ENCODE measurements at places on chromosomes 11 and 22.
A peak's percentile ranks its signal among the peaks of the same experiment; 100 is the strongest.

- no peak for ATAC-seq
Measured at GRCh38 chr11:87459351-87459750, 421.6 kb downstream of the TMEM135 start.

- no peak for ATAC-seq
Measured at GRCh38 chr11:91630916-91631673, 593.5 kb upstream of the FAT3 start.

GRCh38 chr11:92211576-92212167, 12.9 kb upstream of the FAT3 start:
- ATAC-seq = peak; percentile 96

GRCh38 chr11:84106541-84106940, 820.4 kb upstream of the CCDC90B start:
- no peak for ATAC-seq

DNA sequence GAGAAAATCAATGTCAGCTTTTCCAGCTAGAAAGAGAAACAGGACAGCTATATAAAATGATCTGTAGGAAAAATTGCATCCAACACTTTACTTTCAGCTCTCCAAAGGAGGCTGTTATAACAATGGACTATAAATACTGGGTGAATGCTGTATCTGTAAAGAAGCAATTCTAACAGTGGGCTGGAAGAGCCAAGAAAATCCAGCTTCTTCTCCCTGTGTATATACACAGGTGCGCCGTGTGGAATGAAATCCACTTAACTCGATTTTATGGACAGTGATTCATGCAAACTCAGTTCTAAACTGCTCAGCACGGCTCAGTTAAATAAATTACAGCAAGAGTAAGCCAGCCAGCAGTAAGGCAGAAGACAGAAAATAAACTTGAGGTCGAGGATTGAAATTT, 32.5 kb upstream of the LMO2 start:
- no peak for ATAC-seq

- no peak for ATAC-seq
Measured at GRCh38 chr11:36600180-36600579, 2.1 kb upstream of the RAG2 start.

- no peak for ATAC-seq
Measured at GRCh38 chr11:86491027-86491426, 116.3 kb downstream of the CCDC81 start.

DNA sequence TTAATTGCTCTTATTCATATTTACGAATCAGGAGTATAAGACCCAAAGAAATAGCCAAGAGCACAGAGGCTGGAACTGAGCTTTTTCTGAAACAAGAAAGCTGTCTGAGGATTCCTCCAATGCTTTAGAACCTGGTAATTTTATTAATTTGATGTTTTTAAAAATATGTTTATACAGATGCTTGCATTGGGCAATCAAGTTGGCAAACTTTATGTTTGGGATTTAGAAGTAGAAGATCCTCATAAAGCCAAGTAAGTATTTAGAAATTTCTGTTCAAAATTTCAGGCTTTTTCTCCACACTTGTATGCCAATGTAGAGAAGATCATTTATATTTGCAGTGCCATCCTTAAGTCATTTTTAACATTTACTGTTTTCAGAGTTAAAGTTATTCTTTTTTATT, 24.3 kb upstream of the HIKESHI start:
- no peak for ATAC-seq

GRCh38 chr11:14189874-14190273, 169.1 kb downstream of the RRAS2 start:
- ATAC-seq = no peak

GRCh38 chr11:107041088-107041444, 22.8 kb upstream of the GUCY1A2 start:
- ATAC-seq = no peak

DNA sequence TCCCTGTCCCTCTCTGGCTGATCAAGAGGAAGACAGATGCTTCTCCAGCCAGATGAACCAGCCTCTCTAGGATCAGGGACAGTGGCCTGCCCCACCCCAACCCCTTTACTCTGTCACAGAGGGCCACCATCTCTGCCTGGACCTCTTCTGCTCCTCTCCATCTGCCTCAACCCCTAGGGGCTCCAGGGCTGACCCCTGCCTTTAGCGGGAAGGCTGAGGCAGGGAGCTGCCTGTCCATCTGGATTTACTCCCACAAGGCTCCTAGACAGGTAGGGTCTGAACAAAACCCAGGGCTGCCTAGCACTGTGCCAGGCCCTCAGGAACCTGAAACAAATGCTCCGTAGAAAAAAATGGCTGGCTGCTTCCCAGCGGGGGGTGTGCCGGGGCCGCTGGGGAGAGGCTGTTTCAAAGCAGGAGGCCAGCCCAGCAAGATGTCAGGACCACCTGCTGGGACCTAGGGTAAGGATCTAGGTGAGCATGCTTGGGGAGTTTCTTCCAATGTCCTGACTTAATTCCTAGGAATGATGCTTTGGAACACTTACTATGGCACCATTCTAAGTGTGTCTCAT, 3.2 kb downstream of the CHST1 start:
- ATAC-seq = no peak

DNA sequence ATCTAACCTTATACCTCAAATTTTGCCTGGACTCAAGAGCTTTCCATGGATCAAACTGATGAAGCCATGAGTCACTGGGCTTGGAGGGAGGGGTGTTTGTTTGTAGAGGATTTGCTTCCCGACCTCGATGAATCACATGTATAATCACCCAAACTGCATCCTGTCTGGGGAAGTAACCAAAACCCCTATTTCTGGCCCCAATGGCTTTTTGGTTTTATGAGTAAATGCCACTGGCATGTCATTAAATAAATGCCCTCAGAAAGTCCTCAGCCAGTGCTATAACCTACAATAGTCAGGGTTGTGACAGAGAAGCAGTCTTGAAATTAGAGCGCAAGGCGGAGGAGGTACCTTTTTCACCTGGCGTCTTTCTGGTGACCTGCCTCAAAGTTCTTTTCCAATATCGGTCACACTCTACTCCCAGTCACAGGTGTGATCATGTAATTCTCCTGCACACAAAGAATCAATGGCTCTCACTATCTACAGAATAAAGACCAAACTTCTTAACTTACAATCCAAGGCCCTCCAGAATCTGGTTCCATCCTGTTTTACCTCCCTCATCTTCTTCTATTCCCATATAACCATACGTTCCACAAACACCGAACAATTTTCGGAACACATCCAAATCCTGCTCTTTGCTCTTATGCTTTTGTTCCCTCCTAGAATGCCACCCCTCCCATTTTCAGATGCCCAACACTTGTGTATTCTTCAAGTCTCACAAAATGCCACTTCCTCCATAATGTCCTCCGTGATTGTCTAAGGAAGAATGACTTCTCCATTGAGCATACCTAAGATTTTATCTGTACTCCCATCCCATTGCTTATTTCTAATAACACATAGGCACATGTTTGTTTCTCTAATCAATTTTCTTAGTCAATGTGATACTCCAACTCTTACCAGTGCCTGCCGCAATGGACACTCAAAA, 81.3 kb upstream of the BLID start:
- ATAC-seq = peak; percentile 89

DNA sequence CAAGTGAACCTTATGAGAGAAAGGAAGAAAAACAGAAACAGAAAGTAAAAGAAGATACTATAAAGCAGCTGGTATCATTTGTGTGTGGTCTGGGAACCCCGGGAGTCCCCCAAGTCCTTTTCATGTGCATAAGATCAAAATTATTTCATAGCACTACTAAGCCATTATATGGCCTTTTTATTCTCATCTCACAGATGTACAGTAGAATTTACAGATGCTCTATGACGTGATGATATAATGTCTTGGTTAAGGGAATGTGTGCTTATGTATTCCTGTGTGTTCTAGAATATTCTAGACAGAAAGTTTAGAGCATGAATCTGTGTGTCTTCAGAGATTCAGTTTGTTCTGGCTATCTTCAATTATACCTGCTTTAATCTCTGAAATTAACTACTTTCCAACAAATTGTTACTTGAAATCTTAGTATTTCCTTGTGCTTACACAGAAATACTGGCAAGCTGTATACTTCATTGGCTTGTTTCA, 8.6 kb upstream of the TPP1 start:
- no peak for ATAC-seq

- ATAC-seq = no peak
Measured at GRCh38 chr22:33274214-33275072, 216.3 kb upstream of the SYN3 start.
